GM13976 (cell line): ENCODE measurements at places on chromosomes 7 and 10.

- DNase-seq = no peak
Measured at GRCh38 chr7:148545932-148546331, 44.6 kb upstream of the C7orf33 start.

DNA sequence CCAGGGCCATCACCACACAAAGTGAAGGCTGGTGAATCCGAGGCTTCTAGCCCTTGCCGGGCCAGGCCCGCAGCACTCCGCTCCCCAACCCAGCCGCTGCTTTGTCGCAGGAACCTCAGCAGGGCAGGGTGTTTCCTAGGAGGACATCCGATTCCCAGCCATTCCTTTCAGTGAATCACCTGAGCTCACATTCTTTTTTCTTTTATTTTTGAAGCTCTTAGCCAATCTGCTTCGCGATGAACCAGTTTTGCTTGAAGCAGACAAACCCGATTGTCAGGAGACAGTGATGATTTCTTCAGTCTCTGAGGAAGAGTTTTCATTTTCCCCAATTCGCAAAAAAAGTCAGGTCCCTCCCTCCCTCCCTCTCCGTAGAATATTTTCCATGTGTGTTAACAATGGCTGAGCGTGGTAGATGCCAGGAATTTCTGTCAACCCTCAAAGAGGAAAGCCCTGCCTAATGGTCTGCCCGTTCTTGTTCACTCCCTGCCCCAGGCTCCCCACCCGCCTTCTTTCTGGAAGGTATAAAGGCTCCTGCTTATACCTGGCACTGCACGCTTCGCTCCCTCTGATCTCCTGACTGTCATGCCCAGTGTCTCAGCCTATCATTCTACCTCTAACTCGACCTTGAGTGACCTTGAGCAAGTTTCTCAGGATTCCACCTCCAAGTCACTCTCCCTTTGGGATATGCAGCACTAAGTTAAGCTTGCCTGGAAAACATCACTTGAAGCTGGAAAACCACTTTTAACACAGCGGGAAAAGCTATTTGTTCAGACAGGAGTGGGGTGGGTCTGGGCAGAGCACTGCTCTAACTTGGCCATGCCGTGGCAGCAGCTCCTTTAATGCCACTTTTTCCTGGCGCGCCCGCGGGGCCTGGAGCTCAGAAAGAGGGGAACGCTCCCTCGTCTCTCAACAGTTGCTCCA is 35.1 kb downstream of the EGFR start:
- DNase-seq = no peak

GRCh38 chr10:29105516-29106215 is 183.2 kb upstream of the LYZL1 start:
- no peak for DNase-seq

- no peak for DNase-seq
Measured at GRCh38 chr7:52195664-52196063, 839.8 kb upstream of the POM121L12 start.

GRCh38 chr10:80211786-80212185 is 6.4 kb upstream of the ANXA11 start:
- no peak for DNase-seq

GRCh38 chr7:26428571-26428970 is 136.9 kb downstream of the SNX10 start:
- no peak for DNase-seq

DNA sequence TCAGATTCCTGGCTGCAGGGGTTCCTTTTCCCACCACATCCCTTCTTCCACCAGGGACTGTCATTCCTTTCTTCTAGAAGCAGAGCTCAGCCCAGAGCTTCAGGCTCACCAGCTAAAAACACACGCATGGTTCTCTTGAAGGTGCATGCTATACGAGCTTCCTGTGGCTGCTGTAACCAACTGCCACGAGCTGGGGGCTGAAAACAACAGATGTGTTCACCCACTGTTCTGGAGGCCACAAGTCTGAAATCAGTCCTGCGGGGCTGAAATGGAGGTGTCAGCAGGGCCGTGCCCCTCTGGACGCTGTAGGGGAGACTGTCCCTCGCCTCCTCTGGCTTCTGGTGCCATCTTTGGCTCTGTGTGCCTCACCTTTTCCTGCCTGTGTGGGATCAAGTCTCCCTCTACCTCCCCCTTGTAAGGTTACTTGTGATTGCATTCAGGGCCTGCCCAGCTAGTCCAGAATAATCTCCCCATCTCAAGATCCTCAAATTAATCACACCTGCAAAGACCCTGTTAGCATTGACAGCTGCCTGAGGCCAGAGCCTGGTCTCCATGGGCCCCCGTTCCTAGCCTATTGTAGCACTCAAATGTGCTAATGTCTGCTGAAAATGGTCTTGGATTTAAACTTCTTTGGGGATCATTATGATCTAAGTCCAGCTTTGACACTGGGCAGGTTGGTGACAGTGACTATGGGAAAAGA is 13.7 kb downstream of the RAB19 start:
- DNase-seq = no peak

DNA sequence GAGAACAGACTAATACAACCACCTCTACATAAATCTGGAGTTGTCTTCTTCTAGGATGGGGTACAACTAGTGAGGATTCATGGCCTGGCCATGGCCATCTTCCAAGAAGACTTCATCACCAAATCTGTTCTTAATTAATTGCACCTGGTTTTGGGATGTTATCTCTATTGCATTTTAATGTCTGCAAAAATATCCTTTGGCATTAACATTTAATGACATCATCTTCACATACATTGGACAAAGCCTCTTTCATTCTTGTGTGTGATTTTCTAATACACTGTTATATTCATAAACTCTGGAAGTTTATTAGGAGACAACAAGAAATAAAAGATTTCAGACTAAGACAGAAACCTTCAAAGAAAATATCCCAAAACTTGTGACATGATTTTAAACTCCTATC is 124.2 kb upstream of the ABCB5 start:
- no peak for DNase-seq

DNA sequence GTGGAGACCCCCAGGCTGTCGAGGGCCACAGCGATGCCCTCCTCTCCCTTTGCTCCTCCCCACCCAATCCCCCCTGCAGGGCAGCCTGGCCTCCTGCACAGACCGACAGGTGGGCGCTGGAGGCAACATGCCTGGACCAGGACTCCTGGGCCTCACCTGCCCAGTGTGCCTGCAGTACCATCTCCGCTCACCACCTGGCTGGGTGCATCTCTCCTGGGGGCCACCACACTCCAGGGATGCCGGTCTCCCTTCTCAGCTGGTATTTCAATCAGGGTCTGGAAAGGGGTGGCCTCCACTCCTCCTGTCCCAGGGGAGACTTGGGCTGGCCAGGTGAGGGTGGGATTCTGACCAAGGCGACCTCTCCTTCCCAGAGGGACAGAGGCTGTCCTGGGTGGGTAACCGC is 17.2 kb upstream of the CFAP46 start:
- DNase-seq = peak; percentile 24

DNA sequence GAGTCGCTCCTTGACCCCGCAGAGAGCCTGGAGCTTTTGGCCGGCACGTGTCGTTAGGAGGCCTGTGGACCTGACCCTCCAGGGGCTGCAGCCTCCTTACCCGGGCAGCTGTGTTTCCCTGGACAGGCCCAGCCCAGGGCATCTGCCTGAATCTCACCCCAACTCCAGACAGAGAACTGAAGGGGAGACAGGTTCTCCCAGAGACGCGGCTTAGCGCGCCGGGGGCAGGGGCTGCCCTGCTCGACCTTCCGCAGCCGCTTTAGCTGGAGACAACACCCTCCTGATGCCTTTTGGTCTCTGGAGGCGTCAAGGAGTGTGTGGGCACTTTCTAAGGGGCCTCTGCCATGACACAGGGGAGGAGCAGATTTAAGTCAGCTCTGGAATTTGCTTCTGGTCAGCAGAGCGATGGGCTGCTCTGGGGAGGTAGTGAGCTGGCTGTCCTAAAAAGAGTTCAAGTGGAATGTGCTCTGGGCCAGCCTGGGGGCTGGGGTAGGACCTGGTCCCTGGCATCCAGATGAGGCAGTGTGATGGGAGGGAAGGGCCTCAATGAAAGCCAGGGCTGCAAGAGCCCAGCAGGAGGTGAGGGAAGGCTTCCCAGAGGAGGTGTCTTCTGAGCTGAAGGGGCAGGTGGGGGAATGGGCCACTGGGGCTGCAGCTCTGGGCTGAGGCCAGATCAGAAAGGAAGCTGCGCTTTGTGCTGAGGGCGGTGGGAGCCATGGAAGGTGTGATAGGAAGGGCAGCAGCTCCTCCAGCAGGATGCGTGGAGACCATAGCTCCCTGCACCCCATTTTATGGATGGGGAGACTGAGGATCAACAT is 5.8 kb downstream of the GRIFIN start:
- no peak for DNase-seq

DNA sequence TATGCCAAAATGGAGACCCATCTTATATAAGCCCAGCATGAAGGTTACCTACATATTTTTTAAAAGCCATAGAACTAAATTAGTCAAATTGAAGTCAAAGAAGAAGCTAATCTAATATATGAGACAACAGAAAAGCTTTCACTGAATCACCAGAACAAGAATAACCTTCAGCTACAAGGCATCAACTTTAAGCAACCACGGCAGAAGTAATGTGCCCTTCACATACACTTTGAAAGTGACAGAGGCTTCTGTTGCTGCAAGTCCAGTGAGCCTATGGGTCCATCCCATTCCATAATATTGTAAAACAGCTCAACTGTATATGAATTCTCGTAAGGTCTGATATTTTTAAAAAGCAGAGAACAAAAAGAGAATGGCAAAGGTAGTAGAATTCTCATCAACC is 36.5 kb downstream of the CTNNA3 start:
- no peak for DNase-seq

DNA sequence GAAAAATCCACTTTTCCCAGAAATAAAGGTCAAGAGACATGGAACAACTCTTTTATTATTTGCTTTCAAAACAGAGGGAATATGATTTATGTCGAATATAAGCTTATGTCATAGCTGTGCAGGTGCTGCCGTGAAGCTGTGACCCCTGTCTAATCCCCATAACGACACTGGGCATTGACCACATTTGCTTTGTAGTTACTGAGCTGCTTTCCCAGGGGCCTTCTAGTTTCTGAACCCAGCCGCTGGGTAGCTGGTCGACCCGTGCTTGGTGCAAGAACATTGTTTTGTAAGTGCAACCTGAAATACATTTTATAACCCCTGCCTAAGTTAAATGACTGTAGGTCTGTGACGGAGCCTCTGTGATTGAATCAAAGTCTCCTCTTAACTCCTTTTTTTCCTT is 144.9 kb upstream of the HDAC9 start:
- no peak for DNase-seq

GRCh38 chr7:130908345-130909160 is 174.5 kb upstream of the KLF14 start:
- no peak for DNase-seq

DNA sequence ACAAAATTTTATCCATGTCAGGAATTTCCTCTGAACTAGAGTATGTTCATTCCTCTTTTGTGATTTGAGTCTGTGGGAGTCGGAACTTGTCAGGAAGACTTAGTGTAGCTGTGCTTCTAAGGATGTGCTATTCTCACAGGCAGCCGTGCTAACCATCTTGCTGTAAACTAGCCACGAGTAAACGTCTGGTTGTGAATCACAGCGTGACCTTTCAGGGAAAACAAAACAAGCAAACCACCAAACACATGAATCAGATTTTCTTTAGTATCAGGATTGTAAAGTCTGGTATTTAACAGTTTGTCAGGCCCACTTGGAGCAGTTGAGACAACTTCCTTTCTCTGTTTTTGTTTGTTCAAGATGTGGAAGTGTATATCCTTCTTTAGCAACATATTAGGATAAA is 32.0 kb downstream of the AUTS2 start:
- no peak for DNase-seq

DNA sequence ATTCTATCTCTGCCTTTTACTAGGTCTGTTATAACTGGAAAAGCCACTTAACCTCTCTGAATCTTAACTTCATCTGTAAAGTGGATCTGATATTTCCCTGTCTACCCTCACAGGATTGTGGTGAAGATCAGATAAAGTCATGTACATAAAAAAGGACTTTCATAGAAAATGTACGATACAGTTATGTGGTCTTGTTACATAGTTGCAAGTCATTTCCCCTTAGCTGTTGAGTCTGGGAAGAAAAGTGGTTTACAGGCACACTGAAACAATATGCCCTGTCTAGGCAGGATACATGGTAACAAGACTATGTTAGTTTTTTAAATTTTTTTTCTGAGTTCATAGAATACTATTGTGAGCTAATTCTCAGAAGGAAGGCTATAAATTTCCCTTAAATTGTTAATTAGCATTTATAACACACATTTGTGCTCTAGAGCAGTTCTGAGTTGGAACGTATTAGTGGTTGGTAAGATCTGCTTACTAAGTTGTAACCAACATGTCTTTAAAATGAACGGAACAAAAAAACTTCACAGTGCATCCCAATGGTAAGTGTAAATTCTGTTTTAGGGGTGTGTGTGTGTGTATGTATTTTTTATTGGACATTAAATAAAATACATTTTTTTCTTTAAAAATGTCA is 7.1 kb upstream of the GSTO1 start:
- DNase-seq = no peak

GRCh38 chr7:155207326-155208002 is 90.2 kb upstream of the INSIG1 start:
- DNase-seq = no peak

DNA sequence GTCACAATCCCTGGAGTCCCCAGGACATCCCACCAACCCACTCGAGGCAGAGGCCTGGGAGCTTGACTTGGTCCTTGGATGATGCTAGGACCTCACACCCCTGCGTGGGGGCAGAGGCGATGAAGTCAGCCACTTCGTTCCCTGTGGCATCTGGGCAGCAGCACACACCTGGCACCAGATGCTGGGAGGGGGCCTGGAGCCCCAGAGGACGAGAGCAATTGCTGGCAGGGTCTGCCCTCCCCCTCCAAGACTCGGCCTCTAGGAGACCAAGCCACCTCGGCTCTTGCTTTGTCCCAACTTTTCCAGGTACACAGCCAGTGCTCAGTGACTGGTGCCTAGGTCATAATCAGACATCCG is 39.1 kb downstream of the DPYSL4 start:
- no peak for DNase-seq

DNA sequence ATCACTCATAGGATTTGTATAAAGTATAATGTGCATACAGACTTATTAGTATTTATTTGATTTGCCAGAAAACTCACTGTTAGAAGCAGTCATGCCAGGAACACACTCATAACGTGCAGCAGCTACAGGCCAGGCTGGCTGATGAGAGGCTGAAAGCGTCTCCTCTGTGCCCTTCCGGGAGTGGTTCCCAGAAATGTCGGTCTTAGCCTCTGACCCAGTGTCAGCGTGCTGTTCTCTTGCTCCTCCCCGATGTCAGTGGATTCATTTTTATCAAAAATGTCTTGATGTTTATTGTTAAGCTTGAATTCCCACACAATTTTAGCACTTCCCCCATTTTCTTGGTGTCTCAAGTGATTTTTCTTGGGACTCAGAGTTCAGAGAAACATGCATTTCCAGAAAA is 33.3 kb upstream of the GARS1 start:
- no peak for DNase-seq

DNA sequence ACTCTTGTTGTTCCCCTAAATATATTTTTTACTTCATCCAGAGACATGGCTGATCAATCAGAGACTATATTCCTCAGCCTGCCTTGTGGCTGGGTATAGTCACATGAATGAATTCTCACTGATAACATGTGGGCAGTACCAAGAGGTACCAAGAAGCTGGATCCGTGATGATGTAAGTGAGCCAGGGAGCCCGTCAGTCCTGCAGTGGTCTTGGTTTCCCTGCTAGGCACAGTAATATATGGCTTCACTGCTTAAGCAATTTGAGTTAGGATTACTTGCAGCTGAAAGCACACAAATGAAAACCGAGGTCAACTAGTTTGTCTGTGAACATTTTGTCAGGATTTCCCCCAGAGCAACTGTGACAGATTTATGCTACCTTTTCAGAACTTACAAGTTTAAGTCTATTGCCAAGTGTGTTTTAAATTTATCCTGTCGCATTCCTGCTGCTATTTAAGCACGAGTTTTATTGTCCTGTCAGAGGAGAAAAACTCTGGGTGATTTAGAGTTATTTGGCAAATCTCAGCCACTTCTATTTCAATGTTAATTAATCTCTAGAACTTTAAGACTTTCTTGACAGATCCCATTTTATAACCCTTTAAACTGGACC is 381.8 kb downstream of the PHF14 start:
- no peak for DNase-seq
